ENCODE measurements at places on chromosomes 11 and 22.

DNA sequence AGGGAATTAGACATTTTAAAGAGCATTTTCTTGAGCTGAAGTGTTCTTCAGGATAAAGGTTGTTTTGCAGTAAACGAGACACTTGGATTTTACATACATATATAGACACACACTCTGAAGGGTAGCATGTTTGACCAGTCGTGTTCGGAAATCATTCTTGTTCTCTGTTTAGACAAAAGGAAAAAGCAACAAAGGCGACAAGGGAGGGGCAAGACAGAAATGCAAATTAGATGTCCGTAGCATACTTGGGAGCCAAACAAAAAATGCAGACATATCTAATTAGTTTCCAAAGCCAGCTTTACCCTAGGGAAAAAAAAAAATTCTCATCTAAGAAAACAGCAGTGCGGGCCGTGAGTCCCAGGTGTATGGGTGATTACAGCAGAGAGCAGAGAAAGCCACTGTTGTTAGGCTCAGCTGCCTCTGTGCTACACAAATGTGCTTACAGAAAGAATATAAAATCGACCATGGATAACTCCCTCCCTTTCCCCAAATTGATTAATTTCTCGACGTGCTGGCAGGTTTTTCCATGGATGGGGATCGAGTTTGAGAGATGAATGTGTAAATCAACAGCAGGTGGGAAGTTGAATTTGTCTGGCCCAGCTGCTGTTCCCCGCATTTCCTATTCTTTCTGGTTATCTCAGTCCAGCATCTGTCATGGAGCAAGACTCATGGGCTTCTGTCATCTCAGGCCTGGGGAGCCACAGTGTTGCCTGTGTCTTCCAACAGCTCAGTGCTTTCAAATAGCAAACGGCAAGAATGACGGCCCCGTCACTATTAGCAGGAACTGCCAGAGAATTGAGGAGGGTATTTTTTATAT, 176.5 kb upstream of the TTC12 start:
- DNase-seq = no peak

DNA sequence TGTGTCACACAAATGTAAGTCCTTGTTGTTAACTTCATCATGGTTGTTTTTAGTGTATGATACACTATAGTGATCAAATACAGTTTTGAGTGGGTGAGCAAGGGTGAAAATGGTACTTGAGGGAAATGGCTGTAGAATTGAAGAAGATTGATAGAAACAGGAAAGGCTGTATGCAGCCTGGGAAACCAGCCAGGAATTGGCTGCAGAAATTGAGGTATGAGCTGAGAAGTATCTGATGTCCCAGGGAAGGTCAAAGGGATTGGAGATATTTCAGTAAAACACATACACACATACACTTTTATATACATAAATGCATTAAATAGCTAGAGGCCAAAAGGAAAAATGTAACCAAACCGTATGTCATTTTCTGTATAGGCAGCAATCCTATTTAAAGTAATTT, 13.1 kb upstream of the YAP1 start:
- DNase-seq = no peak

- no peak for DNase-seq
Measured at GRCh38 chr11:11814614-11815452, 26.9 kb upstream of the USP47 start.

DNA sequence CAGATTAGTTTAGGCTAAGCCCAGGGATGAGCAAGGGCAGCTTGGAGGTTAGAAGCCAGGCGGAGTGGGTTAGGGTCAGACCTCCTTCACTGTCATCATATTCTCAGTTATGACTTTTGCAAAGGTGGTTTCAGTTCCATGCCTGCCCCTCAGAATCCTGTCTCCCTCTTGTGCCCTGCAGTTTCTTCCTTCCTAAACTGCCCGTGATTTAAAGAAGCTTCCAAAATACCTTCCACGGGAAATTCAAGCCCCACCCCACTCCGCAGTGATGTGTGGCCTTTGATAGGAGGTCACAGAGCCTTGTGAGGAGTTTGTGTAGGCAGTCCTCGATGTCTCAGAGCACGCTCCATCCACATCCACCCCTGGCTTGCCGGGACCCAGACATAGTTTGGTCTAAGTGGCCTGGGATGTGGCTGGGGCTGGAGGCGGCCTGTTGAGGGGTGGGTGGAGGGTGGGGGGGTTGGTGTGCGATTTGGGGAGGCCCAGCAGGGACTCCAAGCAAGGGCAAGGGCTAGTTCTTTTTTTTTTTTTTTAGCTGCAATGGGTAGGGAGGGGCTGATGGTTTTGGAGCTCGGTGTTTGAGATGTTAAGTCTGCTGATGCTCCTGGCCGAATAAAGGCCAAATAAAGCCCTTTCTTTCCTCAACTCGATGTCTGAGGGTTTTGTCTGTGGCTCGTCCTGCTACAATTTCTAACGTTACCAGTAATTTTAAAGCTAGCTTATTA, 1.6 kb upstream of the IFITM1 start:
- no peak for DNase-seq

DNA sequence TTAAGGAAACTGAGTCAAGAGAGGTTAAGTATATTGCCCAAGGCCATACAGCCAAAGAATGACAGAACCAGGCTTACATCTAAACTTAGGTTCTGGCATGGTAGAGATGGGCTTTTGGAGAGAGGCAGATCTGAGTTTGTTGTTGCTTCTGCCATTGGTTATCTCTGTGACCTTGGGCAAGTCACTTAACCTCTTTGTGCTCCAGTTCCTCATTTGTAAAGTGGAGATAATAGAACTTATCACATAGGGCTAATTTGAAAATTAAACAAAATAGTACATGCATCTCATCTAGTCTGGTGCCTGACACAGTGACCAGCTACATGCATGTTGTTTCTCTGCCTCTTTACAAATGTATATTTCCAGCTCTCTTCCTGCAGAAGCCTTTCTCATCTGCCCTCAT, 47.0 kb upstream of the PLET1 start:
- no peak for DNase-seq

DNA sequence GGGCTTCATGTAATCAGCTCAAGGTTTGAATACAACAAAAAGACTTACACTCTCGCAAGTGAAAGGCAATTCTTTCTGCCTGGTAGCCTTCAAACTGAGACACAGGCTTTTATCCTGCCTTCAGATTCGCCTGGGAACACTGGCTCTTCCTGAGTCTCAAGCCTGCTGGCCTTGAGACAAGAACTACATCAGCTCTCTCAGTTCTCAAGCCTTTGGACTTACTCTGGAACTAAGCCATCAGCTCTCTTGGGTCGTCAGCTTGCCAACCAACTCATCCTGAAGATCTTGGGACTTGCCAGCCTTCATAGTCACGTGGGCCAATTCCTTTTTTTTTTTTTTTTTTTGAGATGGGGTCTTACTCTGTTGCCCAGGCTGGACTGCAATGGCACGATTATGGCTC, 35.7 kb upstream of the LRRC10B start:
- DNase-seq = no peak

GRCh38 chr22:40415531-40416266, 45.3 kb downstream of the SGSM3 start:
- DNase-seq = no peak

- DNase-seq = no peak
Measured at GRCh38 chr11:120109531-120109930, 28.4 kb downstream of the TRIM29 start.

- DNase-seq = no peak
Measured at GRCh38 chr11:73197348-73197747, 20.7 kb upstream of the P2RY2 start.

- no peak for DNase-seq
Measured at GRCh38 chr11:100354736-100355135, 332.4 kb upstream of the ARHGAP42 start.

DNA sequence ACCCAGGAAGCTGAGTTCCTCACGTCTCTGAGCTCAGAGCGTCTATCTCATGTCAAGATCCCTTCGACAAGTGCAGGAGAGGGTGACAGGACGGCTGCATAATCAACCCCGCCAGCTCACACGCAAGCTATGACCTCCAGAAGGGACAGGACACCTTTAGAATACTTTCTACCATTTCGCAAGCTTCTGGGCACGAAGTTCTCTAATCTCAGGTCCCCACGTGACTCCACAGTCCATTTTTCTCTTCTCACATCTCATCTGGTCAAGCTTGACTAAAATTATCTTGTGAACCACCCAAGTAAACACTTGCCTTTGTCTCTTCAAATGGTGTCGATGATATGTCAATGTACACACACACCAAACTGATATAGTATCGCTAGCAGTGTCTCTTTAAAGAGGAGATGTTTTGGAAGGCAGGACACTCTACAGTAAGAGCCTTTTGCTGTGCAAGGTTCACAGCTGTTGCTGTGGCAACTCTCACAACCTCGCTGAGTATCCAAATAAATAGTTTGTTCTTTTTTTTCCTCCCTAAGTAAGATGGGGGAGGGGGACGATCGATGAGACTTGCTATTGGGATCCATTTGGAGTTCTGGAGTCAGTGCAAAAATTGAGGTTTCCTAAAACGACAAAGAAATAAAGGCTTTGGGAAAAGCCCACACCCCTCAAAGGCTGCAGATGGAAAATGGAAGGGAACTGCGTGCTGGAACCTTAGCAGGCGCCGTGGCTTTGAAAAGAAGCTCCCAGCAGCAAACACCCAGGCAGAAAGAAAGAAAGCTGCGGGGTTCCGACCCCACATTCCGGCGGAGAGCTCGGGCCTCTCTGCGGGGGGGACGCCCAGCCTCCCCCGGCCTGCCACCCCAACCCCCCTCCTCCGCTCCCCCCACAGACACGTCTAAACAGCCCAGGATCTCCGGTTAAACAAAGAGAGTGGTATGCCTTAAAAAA, 215.4 kb upstream of the UBASH3B start:
- DNase-seq = peak; percentile 76

- DNase-seq = no peak
Measured at GRCh38 chr11:8177136-8177535, 8.3 kb upstream of the RIC3 start.

All from hepatocyte (in vitro differentiated cells).